ENCODE measurements at places on chromosomes 1 and 21.
A peak's percentile ranks its signal among the peaks of the same experiment; 100 is the strongest.

DNA sequence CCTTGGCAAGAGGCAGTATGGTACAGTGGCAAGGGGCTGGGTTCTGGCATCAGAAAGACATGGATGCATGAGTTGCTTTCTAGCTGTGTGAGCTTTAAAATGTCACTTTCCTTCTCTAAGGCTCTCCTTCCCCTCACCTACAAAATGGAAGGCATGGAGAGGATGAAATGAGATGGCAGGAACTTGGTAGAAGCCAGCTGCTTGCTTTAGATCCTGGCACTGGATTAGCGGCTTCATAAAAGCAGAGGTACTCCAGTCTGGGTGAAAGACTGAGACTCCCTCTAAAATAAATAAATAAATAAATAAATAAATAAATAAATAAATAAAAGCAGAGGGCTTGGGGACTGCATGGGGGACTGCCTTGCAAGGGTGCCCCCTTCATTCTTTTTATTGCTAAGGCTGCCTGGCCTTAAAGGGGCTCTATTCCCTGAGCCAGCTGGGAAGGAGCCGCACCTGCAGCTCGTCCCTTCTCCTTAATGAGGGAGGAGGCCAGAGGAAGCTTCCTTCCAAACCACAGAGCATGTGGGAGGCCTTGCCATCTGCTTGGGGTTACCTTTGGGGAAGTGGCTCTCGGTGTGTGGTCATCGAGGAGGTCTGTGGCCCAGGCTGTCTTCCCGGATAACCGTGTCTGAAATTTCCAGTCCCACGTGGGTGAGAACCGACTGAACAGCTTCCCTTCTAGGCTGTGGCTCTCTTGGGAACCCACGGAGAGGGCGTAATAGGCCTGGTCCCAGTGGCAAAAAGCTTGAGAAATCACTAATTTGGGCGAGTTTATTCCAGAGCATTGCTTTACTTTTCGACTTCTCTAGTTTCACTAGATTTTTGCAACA is 2.0 kb upstream of the ATP13A2 start:
- no peak for DNase-seq

DNA sequence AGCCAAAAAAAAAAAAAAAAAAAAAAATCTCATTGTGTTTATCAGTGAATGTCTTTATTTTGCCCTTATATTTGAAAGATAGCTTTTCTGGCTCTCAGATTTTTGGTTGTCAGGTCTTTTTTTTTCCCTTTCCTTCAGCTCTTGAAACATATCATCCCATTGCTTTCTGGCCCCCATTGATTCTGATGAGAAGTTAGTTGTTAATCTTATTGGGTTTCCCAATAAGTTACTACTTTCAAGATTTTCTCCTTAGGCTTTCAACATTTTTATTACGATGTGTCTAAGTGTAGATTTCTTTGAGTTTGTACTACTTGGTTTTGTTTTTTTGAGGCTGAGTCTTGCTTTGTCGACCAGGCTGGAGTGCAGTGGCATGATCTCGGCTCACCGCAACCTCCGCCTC is 14.7 kb upstream of the SOAT1 start:
- DNase-seq, result no peak

- no peak for DNase-seq
Measured at GRCh38 chr1:1005774-1006304, 5.9 kb upstream of the HES4 start.

DNA sequence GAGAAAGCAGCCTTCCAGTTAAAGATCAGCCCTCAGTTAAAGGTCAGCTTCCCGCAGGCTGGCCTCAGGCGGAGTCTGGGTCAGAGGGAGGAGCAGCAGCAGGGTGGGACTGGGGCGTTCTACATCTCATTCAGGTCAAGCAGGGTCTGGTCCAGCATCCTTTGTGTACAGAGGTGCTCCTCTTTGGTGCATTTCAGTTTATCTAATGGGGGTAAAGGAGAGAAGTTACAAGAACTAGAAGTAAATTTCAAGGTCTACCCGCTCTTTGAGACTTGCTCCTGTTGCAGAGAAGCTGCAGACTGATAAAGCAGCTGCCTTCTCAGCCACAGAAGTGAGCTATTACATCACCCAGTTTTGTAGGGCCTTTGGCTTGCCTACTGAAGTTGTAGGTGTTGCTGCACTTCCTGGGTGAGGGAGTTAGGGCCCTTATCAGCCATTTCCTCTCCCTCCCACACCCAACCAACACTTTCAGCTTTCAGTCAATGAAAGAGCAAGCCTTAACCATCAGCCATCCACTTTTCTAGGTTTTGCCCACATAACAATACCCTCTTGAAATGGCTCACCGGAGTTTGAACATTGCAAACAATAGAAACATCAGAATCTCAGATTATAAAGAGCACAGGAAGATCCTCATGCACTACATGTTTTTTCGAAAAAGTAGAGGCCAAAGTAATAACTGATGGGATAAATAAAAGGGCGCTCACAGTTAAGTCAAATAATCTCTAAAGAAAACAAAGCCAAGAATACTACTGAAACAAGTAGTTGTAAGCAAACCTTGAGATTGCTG is 2.8 kb upstream of the NUP210L start:
- DNase-seq, result peak; percentile 76

DNA sequence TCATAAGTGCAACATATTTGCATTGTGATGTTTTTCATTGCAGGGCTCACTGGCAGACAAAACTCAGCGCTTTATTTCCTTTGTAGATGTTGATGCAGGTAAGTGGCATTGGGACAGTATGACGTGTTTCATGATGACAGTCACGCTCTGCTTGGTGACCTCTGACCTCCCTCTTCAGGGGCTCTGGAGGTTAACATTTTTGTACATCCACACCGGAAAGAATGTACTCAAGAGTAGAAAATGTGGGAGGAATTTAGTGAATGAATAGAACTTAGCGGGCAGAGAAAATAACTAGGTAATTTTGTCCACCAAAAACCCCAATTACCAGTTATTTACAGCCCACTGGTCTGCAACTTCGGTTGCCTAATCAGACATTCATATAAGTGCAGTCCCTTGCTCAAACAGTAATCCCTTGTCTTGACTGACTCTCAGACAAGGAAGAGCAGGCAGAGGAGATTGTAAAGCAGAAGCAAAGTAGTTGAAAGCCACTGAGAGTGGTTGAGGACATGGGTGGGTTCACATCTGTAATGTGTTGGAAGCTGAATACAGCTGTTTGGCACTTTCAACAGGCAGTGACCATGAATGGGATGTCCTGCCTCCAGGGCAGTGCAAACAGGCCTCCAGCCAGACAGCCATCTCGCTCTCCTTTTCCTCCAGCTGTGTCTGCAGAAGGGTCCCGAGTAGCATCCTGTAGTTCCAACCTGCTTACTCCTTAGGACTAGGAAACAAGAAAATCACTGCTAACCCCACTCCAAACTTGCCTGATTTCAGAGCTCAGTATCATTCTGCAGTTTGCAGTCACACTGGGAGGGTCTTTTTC is 188.9 kb downstream of the NRIP1 start:
- no peak for DNase-seq

DNA sequence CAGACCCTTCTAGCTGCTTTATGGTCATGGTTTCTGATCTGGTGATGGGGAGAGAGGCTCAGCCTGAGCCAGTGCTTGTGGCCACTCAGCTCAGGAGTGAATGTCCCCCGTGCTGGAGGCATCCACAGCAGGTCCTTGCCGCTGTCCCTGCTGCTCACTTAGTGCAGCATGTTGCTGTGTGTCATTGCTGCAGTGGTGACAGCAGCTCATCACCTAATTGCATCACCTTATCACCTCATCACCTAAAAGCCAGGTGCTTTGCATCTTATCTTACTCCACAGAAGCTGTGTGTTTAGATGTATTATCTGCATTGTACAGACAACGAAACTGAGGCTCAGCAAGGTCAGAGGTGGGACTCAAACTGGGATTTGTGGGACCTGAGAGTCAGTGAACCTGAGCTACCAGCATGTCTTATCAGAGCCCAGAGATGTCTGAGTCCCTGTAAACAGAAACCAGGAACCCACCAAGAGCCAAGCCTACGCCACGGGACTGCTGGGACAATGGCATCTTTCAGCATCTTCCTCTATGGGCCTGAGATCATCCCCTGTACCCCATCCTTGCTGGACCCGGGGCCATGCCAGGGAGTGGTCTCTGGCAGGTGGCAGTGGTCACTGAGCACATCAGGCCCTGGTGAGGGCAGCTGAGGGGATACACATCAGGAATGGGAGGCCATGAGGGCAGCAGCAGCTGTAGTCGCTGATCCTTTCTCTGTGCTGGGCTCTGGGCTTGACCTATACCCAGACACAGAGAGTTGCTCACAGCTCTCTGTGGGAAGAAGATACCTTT is 6.5 kb downstream of the PODN start:
- no peak for DNase-seq

- DNase-seq, result peak; percentile 33
Measured at GRCh38 chr1:9249534-9250410, 15.2 kb downstream of the H6PD start.

DNA sequence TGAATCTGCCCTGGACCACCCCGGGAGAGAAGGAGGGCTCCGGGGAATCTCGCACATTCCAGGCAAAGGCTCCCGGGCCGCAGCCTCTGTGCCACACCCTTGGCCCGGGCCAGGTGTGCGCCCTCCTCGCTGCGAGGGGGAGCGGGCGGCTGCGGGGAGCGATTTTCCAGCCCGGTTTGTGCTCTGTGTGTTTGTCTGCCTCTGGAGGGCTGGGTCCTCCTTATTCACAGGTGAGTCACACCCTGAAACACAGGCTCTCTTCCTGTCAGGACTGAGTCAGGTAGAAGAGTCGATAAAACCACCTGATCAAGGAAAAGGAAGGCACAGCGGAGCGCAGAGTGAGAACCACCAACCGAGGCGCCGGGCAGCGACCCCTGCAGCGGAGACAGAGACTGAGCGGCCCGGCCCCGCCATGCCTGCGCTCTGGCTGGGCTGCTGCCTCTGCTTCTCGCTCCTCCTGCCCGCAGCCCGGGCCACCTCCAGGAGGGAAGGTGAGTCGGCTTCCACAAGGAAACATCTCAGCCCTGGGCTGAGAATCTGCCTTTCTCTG is at the start of gene LAMC2:
LAMC2 (plus strand) TSS at position 324 of the 550 bp plus-strand sequence; CDS start at position 413, 89 bp downstream.
- peak; percentile 20 for DNase-seq

DNA sequence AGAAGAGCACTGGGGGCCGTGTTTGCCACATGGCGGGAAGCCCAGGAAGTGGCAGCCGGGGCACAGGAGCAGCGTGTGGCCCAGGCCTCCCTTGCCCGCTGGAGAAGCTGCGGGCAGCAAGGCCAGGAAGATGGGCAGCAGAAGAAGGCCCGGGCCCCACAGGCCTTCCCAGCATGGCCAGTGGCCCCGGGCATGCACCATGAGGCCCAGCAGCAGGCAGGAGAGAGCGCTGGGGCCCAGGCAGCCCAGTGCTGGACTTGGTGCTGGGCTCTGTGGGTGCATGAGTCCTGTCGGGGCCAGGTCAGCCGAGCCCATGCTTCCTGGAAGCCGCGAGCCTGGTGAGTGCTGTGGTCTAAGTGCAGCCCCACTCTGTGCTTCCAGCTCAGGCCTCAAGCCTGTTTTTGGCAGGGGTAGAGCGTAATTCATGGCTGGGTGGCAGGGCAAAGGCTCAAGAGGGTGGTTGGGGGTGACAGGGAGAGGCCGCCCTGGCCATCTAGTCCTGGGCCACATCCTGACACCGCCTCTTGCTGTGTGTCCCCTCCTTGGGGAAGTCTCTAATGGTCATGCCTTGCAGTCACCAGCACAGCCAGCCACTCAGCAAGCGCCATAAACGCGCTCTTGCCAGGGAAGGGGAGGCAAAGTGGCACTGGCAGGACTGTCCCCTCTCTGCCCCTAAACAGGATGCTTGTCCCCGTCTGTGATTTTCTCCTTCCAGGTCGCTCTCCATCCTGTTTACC is 21.3 kb downstream of the MTHFR start:
- DNase-seq, result no peak

DNA sequence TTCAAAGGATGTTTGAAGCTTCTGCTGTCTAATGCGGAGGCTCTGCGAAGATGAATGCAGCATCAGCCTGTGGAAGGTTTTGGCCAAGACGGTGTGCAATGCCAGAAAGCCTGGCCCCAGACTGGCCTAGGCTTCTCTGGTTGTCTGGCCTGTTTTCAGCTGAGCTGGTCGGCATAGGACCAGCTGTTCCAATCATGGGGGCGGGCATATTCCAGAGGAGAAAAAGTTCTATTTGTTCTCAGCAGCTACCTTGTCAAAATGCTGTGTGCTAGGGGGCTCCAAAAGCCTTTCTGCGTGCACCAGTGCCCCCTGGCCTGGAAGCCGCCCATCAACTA is 57.6 kb downstream of the TGFB2 start:
- no peak for DNase-seq

DNA sequence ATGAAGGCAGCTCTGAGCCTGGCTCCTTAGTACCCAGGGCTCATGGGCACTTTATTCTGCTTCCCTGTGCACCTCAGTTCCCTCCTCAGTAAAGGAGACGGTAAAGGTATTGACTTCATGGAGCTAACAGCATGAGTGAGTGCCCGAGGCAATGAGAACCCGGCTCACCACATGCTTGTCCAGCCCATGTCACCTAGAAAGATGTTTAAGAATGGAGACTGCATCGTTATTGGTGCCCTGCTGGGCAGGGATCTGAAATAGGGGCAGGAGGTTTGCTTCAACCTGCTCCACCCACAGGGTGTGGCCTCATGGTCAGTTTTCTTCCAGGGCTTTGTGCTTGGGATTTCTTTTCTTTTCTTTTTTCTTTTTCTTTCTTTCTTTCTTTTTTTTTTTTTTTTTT is 7.0 kb upstream of the KCNE1 start:
- no peak for DNase-seq

DNA sequence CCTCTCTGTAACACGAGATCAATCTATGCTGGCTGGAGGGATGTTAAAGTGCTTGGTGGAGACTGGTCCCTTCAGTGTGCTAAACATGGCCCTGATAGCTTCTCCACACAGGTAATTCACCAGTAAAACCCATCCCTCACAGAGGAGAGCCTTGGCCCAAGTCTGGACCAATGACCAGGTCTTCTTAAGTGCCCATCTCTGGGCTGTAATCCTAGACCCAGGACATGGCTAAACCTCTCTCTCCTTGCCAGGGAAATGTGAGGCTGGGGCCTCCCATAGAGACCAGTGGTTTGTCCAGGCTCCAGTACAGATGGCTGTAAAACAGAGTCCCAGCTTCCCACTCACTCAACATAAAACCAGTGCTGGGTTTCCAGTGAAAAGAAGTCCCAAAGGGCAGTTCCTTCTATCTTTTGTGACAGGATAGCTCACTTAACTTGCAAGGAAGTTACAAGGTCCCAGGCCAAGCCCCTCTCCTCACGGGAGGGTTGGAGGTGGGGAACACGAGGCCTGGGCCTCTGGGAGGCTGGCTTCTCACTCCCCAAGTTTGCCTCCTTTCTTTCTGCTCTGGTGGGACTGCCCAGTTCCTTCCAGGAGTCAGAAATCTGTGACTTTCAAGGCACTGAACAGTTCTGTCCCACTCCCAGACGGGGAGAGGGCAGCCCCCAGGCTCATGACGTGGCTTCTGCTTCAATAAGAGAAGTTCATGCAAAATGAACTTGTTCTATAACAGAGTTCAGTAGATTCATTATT is 2.2 kb upstream of the KIF17 start:
- no peak for DNase-seq

Data from CD4-positive, alpha-beta T cell treated with Interleukin-6 for 4 hours (primary cell).